ENCODE measurements at places on chromosomes 7 and 10.

DNA sequence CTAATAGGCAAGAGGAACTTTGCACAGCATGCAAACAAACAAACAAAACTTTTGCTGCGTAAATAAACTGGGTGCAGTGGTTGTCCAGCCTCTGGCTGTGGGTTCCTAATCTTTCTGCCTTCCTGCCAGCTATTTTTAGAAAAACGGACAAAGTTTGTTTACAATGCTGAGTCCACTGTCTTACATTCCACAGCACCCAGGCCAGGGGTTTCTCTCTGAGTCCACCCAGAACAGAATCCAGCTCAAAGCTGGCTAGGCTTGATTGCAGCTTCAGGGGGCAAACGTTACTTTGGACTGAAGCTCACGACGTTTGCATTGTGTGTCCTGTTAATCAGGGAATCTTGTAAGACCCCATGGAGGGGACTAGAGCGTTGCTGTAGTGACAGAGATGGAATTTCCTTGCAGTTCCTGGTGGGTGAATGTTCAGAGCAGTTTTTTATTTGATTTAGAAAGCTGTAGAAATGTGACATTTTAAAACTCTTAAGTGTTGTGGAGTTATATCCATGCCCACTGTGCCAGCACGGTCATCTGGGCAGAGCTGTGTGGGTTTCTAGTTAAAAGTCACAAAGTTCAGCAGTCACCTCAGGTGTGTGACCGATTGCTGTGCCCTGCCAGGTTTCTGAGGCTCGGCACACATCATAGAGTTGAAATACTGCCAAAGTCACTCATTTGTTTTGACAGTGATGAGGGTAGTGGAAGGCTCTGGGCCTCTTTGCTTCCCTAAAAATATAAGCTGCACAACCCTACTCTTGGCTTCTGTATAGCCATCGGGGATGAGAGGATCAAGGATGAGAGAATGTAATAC is 247.0 kb downstream of the STK31 start:
- no peak for DNase-seq

- DNase-seq, result no peak
Observed at GRCh38 chr7:111071556-111071955, 19.4 kb upstream of the LRRN3 start.

- DNase-seq, result no peak
Observed at GRCh38 chr7:137696988-137697387, 149.8 kb downstream of the DGKI start.

GRCh38 chr7:132082394-132082793 is 493.9 kb downstream of the PLXNA4 start:
- no peak for DNase-seq

DNA sequence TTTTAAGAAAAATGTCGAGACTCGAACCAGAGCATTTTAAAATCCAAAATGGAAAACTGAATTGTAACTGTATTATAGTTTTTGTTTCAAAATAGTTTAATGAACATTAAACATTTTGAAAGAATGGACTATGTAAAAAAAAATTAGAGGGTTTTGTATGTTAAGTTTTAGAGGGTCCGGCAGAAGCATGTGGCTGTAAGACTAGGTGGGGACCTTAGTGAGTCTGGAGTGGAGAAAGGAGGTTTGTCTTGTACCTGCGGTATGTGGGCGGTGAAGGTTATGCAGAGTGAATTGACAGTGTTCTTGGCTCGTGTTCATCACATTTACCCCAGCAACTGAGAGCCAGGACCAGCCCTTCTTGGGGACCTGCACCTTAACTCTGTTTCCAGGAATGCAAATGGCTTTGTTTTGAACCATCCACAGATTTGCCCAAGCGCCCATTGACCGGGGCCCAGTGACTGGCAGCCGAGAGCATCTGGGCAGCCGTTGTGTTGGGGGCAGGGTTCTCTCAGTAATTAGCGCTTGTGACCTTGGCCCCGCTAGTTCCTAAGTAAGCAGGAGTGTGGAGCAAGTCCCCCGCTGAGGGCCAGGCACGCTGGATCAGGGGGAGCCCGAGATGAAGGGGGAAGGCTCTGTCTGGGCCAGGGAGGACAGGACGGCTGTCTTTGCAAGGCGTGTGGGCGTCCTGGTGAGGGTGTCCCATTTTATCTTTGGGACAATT is 1.4 kb upstream of the KLF6 start:
- no peak for DNase-seq
